ENCODE measurements at places on chromosomes 2 and 18.

- DNase-seq, result no peak
Observed at GRCh38 chr18:8548186-8548585, 61.1 kb upstream of the RAB12 start.

- DNase-seq, result no peak
Observed at GRCh38 chr18:9604348-9604747, 10.0 kb downstream of the PPP4R1 start.

- no peak for DNase-seq
Observed at GRCh38 chr2:42799881-42800280, 7.5 kb upstream of the HAAO start.

- DNase-seq, result no peak
Observed at GRCh38 chr18:38481576-38481975, 916.0 kb upstream of the CELF4 start.

DNA sequence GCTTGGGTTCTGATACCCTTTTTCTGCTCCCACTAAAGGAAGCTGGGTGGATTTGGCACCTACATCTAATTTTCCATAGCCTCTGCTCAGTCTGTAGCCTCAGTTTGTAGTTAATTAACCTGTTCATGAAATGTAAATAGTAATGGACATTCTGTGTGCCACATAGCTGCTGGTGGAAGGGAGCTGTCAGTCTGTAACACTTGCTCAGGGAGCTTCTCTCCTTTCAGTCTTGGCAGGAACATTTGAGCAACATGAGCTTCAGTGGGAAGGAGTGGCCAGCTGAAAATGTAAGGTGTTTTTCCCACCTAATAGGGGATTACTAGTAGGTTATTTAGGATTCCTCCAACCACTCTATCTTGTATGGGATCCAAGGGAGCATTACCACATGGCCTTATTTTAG, 203.4 kb downstream of the ASXL3 start:
- DNase-seq, result no peak

DNA sequence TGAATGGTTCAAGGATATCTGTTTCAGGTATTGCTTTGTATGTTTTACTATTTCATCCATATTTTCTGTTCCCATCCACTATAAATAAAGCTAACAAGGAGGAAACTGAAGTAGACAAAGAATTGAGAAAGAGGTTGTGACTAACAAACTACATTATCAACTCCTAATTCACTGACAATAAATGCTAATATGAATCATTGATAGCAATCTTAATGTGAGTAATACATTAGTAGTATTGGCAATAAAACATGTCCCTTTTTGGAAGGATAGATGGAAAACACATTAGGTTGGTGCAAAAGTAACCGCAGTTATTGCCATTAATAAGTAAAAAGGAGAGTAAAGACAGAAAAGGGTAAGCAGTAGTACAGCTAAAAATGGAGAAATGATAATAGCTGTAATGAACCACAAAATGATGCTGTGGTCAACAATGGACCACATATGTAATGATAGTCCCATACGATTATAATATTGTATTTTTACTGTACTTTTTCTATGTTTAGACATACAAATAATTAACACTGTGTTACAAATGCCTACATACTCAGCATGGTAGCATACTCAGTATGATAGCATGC, 104.7 kb downstream of the THADA start:
- DNase-seq, result no peak

DNA sequence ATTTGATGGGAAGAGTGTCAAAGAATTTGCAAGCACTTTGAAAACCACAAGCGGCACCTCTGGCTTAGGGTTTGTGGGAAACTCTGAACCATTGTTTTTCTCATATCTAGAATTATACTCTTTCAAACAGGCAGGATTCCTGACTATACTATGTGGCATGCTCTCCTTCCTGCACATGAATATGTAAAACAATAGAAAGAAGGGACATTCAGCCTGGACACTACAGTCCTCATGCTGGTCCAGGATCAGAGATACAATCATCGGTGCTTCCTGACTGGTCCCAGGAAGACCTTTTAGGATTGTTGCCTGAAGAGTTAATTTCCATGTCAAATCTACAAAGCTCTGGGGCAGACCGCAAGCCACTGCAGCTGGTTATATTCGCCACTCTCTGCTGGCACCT, 55.7 kb upstream of the RASGRP3 start:
- no peak for DNase-seq

- DNase-seq, result no peak
Observed at GRCh38 chr2:11764920-11765319, 18.5 kb downstream of the LPIN1 start.

DNA sequence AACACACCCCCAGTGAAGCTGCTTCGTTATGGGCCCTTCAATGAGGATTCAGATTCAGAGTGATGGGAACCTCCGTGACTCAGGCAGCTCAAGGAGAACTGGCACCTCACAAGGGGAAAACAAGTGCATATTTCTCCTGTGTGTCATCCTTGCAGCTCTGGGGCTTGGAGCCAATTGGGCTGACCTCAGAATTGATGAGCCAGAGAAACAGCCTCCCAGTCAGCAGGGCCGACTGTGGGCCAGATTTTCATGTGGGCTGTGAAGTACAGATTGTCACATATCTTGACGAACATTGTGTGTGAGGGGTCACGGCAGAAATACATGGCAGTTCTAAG, 189.6 kb upstream of the SP5 start:
- no peak for DNase-seq

DNA sequence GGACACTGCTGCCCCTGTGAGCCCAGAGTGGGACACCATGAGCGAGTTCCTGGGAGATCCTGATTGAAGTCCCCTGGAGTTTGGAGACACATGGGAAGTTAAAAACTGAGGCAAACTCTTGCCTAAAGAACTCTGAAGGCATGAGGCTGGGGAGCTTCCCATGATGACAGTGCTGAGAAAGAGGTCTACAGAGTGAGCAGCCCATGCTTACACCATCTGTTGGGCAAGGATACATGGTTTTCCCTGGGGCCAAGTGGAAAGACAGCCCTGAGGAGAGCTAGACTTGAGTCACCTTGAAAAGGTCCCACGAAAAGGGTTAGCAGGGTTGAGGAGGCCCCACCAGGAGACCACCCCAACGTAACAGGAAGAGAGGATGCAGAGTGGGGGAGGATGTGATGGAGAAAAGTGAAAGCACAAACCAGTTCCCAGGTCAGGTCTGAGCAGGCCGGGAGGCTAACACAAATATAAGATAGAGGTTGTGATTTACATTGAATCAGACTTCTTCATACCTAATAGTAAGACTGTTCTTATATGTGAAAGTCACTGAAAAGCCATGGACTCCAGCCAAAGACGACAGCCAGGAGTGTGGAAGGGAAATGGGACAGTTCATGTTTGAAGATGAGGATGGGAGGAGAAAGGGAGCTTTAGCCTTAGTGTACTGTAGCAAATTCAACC, 13.5 kb upstream of the FEZ2 start:
- DNase-seq, result no peak

DNA sequence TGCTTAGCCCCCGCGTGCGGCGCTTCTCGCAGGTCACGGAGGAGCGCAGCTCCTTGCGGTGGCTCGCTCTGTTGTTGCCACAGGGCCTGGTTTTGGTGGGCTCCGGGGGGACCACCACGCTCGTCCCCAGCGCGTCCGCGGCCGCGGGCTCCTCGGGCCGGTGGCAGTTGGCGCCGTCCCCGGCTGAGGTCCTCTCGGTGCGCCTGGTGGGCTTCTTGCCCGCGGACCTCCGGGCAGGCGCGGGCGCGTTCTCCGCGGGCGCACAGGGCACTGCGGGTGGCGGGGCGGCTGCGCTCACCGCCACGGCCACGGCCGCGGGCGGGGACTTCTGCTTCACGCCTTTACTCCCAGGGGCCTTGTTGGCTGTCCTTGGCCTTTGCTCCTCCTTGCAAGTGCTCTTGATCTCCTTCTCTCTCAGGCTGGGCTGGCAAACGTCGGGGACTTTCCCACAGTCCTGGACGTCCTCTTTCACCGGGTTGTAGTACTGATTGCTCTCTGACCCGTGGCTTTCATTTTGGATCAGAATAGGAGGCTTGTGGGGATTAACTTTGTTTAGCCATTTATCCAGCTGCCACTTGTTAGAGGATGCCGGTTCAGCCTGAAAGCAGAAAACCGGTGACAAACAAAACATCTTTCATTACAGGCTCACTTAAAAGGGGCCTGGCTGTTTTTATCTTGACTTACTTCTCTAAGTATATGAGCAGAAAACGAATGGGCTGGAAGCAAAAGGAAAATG, 104.0 kb upstream of the REV1 start:
- DNase-seq, result no peak

GRCh38 chr2:169203952-169204351, 134.6 kb downstream of the DHRS9 start:
- no peak for DNase-seq

- no peak for DNase-seq
Observed at GRCh38 chr2:217906798-217907197, 96.0 kb downstream of the TNS1 start.

DNA sequence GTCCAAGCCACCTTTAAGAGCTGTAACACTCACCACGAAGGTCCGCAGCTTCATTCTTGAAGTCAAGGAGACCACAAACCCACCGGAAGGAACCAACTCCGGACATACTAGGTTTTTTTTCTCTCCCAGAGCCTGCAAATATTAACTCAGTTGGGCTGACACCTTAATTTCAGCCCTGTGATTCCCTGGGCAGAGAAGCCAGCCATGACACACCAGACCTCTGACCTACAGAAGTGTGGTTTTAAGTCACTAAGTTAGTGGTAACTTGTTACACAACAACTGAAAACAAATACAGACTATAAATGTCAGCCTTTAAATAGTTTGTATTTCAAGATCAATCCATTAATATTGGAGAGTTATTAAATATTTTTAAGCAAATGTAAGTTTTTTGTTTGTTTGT, 855.1 kb downstream of the TMEM182 start:
- no peak for DNase-seq

DNA sequence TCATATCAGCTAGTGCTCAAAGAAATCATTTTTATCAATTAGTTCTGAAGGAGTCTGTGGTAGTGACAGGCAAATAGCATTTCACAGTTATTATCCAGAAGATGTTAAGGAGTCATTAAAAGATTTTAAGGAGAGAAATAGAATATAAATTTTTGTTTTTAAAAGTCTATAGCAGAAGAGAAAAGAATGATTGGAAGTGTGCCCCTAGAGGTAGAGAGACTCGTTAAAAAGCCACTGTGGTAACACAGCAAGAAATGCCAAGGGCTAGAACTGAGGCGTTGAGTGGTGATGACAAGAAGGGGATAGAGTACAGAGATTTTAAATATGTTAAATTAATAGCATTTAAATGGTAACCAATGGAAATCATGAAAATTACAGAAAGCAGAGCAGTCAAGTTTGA, 78.3 kb downstream of the VWC2L start:
- no peak for DNase-seq

DNA sequence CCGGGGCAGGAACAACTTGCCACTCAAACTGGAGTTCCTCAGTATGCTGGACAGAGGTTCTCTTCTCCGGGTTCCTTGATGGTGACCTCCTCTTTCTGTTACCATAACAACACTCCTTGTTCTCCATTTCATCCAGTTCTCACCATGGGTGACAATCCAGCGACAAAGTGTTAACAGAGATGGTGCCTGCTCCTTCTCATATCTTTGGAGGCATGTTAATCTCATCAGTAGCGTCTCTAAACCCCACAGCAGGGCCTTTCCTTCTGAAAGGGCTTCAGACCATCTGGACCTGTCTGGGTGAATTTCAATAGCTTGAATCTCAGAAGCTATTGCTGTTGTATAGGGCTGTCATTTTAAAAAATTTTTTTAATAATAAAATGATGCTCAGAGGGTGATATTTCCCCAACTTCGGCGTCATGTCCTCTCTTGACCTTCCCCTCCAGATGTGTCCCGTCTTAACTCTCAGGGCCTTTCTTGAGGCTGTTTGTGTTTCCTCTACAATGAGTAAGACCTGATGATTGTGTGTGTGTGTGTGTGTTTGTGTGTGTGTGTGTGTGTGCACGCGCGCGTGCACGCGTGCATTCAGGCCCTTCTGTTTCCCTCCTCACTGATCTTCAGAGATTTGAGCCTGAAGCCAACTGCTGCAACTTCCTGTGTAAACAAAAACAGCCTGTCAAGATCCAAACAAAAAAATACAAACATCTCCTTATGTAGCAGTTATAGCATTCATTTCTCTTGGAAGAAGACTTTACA, 24.3 kb upstream of the CETN1 start:
- no peak for DNase-seq

DNA sequence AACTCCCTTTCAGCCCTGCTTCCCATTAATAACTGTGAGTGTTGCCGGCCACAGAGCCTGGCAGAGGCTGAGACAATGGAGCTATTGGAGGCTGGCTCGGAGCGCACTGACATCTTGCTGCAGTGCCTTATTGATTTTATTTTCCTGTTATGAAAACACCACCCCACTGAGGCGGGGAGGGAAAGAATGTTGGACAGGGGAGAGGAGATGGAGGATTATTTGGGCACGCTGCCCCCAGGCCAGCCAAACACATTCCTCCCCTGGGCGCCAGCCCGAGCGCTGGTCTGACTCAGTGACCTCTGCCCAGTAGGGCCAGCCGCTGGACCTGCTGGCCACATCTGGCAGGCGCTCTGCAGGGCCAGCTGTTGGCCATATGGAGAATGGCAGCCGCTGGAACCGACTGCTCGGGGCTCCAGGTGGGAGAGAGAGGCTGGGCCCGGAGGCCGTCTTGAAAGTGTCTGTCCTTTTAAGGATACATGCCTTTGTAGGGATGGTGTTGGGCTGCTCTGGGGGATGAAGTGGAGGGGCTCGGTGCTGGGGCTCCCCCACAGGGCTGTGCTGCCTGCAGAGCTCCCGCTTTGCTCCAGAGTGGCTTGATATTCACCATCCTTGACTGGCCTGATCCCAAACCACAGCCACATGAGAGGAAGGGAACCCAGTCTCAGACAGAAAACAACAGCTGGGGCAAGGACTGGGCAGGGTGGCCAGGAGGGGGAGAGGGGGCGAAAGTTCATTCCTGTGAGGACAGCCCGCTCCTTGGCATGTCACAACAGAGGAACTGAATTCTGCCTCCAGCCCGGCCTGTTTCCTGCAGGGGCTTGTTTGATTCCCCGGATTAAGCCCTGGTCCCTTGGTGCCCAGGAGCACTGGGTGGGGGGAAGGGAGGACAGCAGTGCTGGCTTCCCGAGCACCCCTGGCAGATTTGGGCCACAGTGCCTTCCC, 179.0 kb downstream of the KLHL29 start:
- DNase-seq, result no peak

DNA sequence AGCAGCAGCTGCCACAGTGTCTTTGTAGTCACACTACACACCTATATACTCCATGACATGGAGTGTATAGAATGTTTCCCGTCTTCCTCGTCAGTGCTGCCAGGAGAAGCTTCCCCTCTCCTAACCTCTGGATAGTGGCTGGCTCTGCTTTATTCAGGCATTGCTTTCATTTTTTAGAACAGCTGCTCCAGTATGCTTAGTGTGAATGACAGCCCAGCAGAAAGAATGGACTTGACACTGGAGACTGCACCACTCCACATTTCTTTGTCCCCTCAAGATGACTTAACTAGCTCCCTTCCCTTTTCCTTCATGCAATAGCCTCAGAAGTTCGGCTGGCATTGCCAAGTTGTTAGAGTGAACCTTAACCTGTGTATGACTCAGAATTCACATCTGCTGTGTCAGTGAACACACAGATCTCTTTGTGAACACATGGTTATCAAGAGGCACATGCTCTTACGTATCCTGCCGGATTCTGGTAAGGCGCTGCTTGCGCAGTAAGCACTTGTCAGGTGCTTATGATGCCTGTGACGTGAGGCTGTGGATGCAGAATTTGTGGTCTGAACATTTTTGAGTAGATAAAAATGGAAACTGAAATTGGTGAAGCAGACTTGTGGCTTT, 73.9 kb downstream of the NEDD4L start:
- no peak for DNase-seq

All from CD4-positive, alpha-beta T cell treated with Interleukin-17A for 4 hours (primary cell).